ENCODE measurements at places on chromosomes 2 and 18.

DNA sequence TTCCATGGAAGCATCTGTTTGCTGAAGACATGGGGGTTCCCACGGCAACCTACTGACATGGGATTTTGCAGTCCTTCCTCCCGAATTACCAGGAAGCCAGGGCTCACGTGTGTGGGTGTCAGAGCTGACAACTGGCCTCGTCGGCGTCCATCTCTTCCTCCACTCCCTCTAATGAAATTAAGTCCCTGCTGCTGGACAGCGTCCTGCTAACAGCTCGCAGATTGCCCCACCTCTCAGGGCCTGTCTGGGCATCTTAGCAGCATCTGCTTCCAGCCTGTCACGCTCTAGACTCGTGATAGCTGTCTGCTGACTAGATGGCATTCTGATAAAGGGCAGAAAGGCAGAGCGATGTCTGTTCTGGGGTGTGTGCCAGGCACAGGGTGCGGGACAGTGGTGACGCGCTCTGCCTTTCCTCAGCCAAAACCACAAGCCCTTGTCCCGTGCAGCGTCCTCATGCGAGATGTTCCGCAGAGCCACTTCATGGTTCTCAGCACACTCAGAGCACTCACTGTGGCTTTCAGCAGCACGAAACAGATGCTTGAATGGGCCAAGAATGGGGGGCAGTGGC lies 161.1 kb downstream of the ARL4C start:
- H3K27me3 ChIP-seq, result no peaks in the 10 kb centered on the region
- no peaks in the 10 kb centered on the region for H3K36me3 ChIP-seq
- no peak overlapping the region for H3K4me3 ChIP-seq
- H3K4me1 ChIP-seq, result peaks cover 31% of the 10 kb centered on the region
- peak overlapping the region; percentile 74 for H3K27ac ChIP-seq
- peak; percentile 59 for DNase-seq

DNA sequence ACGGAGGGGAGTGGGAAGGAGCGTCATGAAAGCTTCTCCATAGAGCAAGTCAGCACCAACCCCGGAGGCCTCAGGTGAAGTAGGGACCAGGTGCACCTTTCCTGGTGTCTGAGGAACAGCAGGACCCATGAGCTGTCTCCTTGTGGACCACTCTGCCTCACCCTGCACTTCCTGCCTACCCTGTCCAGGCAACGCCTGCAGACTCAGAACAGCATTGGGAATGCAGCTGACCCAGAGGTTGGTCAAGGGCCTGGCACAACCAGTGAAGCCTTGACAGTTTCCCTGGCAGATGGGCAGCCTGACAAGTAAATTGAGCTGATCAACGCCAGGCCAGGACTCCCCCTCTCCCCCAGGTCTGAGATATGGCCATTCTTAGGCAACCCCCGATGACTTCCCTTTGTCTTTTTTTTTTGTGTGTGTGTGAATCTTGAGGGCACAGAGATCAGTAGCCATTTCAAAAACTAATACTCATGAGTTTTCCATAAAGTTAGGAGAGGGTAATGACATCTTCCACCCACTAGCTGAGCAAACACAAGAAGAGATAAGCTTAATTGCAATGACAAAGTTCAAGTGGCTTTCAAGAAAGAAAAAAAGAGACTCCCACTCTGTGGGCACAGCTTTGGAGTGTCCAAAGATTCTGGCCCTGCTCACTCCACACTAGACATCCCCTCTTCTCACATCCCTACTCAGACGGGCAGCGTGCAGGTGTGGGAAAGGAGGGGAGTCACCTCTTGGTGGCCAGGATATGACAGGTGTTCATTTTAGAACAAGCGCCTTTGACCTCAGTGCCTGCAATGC lies 3.5 kb upstream of the FABP1 start:
- no peaks in the 10 kb centered on the region for H3K4me1 ChIP-seq
- H3K36me3 ChIP-seq, result no peaks in the 10 kb centered on the region
- H3K27ac ChIP-seq, result no peak overlapping the region

GRCh38 chr2:41741951-41742595 lies 305.7 kb upstream of the PKDCC start:
- DNase-seq, result no peak
- no peaks in the 10 kb centered on the region for H3K4me1 ChIP-seq
- no peak overlapping the region for H3K4me3 ChIP-seq
- peaks cover 10% of the 10 kb centered on the region for H3K27me3 ChIP-seq
- H3K27ac ChIP-seq, result no peak overlapping the region

- H3K27ac ChIP-seq, result no peak overlapping the region
- DNase-seq, result no peak
- H3K4me3 ChIP-seq, result no peak overlapping the region
- no peaks in the 10 kb centered on the region for H3K36me3 ChIP-seq
- peaks cover 52% of the 10 kb centered on the region for H3K27me3 ChIP-seq
- peaks cover 4% of the 10 kb centered on the region for H3K4me1 ChIP-seq
These were observed 268.4 kb downstream of the TCF4 start for GRCh38 chr18:55319459-55320193.

DNA sequence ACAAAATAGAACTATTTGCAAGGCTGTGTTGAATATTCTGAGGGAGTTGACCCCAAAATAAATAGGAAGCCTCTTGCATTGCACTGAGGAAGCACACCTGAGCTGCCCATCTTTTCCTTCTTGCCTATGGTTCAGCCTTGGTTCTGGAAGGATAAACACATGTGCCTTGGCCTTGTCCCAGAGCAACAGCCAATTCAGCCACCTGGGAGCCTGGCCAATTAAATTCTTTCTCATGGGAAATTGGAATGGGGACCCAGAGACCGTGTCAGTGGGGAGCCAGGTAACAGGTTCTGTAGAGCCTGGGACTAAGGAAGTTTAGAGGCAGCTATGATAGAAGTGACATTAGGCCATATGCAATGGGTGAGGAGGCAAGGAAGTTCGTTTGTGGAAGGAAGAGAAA lies 99.6 kb downstream of the KLF7 start:
- no peaks in the 10 kb centered on the region for H3K27me3 ChIP-seq
- peaks cover 6% of the 10 kb centered on the region for H3K4me1 ChIP-seq
- H3K4me3 ChIP-seq, result no peak overlapping the region

DNA sequence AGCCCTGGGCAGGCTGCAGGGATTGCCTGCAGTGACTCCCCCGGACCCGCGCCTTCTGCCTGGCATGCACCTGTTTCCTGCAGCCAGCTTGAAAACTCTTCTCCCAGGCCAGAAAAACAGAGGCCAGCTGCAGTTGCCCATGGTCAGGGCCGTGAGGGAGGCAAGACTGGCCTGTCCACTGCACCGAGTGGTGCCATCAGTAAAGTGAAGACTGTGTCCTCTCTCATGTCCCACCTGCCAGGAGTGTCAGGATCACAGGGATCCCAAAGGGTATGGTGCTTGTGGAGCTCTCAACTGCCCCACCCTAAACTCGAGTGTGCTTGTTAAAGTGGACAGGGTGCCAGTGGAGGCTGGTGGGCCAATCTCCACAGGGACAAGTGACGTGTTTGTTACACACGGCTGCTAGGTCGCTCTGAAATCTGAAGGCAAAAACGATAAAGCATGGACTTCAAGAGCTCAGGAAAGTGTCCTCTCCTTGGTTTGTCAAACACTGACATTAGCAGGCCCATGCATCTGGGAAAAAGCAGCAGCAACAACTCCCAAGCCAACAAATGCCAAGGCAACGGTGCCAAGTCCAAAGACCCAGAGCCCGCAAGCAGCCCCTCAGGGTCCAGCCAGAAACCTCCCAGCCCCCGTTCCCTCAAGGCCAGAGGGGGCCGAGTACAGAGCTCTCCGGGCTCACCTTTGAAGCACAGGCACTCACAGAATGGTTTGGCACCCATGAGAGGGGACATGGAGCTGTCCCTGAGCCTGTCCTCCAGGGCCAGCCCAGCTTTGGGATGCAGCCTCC lies 213.2 kb downstream of the HDAC4 start:
- no peak overlapping the region for H3K27ac ChIP-seq
- DNase-seq, result peak; percentile 8
- H3K4me3 ChIP-seq, result no peak overlapping the region
- H3K27me3 ChIP-seq, result no peaks in the 10 kb centered on the region
- peaks cover 66% of the 10 kb centered on the region for H3K36me3 ChIP-seq

DNA sequence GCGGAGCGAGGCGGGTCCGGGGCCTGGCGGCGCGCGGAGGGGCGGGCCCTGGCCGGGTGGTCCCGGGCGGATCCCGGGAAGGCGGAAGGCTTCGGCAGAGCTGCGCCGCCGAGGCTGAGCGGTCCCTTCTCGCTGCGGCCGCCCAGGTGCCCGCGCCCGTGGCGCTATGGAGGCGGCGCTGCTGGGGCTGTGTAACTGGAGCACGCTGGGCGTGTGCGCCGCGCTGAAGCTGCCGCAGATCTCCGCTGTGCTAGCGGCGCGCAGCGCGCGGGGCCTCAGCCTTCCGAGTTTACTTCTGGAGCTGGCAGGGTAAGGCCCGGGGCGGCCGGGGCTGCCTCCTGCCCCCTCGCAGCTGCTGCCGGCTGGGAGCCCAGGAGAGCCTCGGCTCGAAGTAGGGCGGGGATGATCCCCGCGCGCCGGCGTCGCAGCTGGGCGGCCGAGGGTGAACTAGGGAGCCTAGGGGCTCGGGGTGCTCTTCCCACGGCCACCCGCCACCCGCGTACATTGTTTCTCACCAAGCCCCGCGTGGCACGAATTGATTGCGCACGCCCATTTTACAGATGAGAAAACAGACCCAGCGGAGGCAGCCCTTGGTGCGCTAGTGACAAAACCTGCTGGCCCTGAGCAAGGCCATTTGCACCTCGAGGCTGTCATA lies at the start of gene SLC66A3:
SLC66A3 (plus strand) TSS at position 87 of the 655 bp plus-strand sequence; CDS start at position 167, 80 bp downstream.
- H3K27ac ChIP-seq, result peak within 1 kb of the TSS; percentile 87
- H3K4me3 ChIP-seq, result peak within 1 kb of the TSS; percentile 75
- no peak for DNase-seq
- no peaks in the 10 kb centered on the region for H3K27me3 ChIP-seq
- peaks cover 18% of the 10 kb centered on the region for H3K4me1 ChIP-seq

DNA sequence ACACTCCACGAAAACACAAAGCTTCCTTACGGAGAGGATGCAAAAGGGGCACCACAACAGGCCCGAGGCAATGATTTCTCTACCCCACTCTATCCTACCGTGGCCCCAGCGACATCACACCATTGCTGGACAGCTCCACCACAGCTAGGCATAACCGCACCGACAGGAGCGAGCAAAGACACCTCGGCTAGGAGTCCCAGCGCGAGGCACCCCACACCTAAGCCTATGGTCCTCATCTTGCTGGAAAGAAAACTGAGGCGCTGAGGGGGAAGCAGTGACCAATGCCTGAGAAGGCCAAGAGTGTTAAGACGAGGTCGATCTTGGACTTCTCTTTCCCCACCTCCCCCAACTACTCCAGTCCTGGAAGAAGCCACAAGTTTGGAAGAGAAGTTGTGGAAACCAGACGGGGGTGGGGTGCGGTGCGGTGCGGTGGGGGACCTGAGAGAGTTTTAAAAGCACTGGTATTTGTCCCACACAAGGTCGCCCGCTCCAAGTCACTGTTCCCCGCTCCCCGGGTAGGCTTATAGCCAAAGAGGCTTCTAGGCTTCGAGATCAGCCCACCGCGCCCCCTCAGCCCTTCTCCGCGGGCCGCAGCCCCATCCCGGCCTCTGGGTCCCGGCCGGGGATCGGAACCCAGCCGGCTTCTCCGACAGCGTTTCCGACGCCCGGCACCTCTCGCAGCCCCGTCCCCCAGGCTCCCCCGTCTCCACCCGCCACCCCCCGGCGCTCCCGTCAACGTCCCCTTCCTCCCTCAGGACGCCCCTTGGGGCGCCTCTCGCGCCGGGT lies 766 bp downstream of the PDE6D start:
- peaks cover 22% of the 10 kb centered on the region for H3K36me3 ChIP-seq
- H3K4me3 ChIP-seq, result peak overlapping the region; percentile 96
- H3K27me3 ChIP-seq, result no peaks in the 10 kb centered on the region
- H3K4me1 ChIP-seq, result peaks cover 52% of the 10 kb centered on the region
- peak overlapping the region; percentile 99 for H3K27ac ChIP-seq
